Urinary bladder (tissue), 4 donors: ENCODE measurements at places on chromosomes 11 and 22. TPM values are rescaled to one million over a fixed set of nuclear protein-coding genes. Genes with fewer than 3 reads are reported as not detected.

GRCh38 chr11:123173040-123173855 is 21.8 kb downstream of the CLMP start:
- DNase-seq = no peak

- no peak for DNase-seq
Measured at GRCh38 chr22:29456211-29456671, 17.9 kb downstream of the RFPL1 start.

DNA sequence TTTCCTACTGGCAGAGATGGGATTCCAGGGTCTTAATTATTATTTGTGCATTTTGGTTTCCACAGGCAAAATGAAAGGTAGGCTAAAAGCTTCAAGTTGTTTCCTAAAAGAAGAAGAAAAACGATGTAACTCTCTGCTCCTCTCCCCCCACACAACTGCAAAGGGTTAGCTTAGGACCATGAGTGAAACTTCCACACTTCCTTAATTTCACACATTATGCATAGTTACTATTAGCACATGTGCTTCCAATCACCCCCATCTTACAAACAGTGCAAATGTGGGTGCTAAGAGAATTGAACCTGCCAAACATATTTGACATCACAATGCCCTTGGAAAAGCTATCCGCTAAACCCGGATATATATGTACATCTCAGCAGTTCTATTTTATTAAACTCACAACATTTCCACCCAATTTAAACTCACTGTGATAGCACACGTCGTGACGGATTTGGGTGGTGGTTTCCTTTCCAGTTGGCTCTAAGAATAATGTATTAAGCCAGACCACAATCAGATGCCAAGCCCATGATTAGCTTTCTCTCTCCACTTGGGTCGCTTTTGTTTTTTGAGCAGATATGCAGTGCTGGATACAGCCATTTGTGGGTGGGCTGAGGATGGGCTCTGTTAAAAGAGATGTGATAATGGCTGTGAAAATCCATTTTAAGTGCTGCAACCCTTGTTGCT is 245.0 kb upstream of the POU2AF2 start:
- DNase-seq = no peak

- DNase-seq = no peak
Measured at GRCh38 chr22:37229012-37229804, 14.9 kb downstream of the RAC2 start.

- DNase-seq = peak; percentile 75
Measured at GRCh38 chr11:88284336-88285050, 53.0 kb downstream of the CTSC start.

DNA sequence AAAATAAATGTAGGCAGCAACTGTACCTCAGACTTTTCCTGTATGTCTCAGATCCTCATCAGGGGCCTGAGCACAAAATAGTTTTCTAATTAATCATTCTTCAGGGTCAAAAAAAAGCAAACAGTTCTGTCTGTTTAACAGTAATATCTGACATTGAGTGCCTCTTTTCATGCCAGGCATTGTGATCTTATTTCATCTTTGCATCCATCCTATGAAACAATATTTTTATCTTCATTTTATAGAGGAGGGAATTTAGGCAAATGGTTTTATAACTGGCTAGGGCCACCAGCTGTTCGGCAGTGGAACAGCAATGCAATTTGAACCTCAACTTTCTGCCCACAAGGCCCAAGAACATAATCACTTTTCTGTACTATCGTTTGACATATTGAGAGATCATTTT is 145.6 kb downstream of the WNT7B start:
- DNase-seq = no peak

DNA sequence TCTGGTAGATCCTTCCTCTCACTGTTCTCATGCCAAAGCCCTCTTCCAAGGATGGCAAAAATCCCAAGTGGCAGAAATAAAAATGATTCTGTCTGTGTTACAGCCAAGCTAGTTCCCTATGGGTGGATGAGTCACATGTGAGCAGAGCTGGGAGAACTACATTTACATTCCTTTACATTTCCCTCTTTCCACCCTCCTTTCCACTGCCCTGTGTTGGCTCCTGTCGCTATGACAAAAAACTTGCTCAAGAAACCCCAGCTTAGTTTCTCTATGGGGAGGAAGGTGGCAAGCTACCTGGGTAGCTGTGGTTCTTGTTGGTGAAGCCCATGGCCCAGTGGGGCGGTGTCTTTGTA is 10.2 kb upstream of the DDB2 start:
- no peak for DNase-seq

GRCh38 chr11:116107229-116107628 is 603.0 kb upstream of the CADM1 start:
- no peak for DNase-seq

OR4A16 gene
- total RNA-seq = not detected

CHCHD10 gene
- 3.6 TPM for total RNA-seq

GCAT gene
- 9.3 TPM for total RNA-seq

F2 gene
- not detected for total RNA-seq

SGSM1 gene
- total RNA-seq = 1.9 TPM
